ENCODE measurements at places on chromosomes 4 and X.

DNA sequence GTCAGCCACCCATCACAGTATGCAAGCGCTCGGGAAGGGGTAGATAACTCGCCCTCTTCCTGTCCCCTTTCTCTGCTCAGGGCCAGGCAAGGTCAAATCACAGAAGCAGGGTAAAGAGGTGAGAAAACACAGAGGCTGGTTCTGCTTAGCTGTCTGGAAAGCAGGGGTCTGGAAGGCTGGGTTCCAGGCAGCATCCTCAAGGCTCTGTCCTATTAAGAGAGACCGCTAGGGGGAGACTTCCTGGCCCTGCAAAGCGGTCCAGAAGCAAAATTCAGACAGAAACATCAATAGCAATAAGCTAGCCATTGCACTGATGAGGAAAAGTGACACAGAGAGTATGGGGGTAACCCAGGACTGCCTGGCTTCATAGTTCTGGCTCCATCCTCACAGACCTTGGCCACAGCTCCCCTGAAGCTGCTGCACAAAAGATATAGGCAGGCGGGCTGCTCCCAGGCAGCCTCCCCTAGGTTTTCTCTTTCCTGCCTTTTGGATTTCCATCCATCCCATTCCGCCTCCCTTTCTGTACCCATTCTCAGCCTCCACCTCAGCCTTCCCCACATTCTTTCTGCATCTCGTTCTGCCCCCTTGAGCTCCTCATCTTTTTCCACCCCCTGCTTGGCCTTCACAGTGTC, 308.5 kb downstream of the EVC2 start:
- DNase-seq: no peak

DNA sequence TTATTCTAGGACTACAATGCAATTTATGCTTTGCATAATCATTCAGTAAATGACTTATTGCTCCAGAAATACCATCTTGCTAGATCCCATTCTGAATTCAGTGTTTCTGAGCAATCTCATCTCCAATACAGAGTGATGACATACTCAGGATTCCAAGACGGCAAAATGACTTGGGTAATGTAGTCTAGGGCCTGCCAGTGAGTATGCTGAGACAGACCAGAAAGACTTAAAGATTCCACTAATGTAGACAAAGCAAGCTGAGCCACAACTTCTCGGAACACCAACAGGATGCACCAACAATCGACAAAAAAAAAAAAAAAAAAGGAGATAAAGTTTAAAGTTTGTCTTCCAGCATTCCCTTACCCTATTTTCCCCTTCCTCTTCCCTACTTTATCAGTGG, 919 bp upstream of the SEC24B start:
- no peak for DNase-seq

DNA sequence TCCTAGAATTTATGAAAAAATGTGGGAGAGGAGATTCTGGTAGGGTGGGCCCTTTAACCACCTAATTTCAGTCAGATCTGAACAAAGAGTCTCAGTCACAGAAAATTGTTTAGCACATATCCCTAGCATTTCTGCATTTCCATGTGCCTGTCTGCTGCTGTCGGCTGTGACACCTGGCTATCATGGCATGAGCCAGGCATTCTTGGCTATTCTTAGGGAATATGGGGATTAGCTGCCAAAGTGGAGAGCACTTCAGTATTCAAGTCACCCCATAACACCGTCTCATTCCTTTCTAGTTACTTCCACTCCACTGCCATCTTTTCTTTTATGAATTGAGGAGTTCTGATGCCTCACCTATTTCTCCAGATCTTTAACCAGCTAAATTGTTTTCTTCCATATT, 211.5 kb downstream of the FRAS1 start:
- no peak for DNase-seq

DNA sequence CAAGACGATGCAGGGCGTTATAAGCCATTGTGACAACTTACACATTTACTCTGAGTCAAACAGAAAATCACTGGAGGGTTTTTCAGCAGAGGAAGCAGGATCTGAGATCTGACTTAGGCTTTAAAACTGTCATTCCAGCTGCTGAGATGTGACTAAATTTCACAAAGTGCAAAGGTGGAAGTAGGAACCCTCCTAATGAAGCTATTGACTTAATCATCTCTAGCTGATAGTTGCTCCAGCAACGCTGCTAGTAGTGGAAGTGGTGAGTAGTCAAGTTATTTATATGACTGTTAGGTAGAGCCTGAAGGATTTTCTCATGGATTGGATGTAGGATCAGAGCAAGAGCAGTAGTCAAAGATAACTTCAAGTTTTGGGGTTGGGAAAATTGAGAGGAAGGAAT, 218.6 kb downstream of the GRID2 start:
- no peak for DNase-seq

DNA sequence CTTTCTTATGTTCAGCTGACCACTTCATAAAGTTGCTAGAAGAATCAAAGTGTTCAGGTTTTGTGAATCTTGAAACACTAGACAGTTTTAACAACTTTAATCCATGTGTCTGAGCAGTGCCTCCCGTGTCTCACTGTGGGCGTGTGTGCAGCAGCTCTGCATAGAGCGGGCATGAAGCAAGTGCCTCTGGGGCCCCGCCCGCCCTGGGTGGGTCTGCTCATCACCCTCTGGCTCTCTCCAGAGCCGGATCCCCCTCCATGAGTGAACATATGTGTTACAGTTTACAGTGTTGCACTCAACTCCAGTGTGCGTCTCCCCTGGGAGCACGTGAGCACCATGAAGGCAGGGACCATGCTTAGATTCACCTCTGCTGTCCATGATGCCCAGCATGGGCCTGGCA, 37.6 kb upstream of the CRMP1 start:
- no peak for DNase-seq

GRCh38 chr4:56786955-56787354, 34.5 kb downstream of the SPINK2 start:
- DNase-seq: no peak

- DNase-seq: no peak
Observed at GRCh38 chrX:113269203-113269602, 428.6 kb upstream of the AMOT start.

- DNase-seq: no peak
Observed at GRCh38 chr4:41613821-41614220, 75.9 kb downstream of the LIMCH1 start.

DNA sequence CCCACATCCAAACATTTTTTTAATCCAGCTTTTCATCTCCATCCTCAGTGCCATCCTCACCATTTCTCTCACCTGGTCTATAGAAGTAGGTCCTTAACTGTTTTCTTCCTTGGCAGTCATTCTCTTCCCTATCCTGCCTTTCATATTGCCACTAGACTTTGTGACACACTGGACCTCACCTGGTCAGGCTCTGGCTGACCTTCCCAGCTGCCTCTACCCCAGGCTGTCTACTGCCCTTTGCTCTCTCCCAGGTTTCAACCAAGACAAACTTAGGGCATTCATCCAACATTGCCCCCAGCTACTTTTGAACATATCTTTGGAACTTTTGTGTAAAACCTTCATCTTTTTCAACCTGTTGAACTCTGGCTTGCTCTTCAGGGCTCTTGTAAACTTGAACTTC, 39.8 kb downstream of the TRAPPC11 start:
- no peak for DNase-seq

DNA sequence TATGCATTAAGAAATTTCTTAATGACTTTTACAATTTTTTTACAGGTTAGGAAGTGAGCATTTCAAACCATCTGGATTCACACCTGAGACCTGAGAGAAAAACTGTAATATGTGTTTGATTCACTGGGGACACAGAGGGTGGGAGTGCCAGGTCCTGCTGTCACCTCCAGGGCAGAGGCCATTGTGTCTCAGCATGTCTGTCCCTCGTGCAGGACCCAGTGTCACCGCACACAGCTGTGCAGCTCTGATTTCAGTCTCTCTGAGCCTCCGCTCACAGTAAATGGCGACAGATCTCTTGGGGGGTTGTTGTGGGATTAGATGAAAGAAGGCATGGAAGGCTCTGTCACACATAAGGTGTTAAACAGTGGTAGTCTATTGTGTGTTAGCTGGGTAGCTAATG, 23.0 kb upstream of the CLDN24 start:
- DNase-seq: no peak

- DNase-seq: no peak
Observed at GRCh38 chr4:4666693-4667621, 125.1 kb upstream of the STX18 start.

DNA sequence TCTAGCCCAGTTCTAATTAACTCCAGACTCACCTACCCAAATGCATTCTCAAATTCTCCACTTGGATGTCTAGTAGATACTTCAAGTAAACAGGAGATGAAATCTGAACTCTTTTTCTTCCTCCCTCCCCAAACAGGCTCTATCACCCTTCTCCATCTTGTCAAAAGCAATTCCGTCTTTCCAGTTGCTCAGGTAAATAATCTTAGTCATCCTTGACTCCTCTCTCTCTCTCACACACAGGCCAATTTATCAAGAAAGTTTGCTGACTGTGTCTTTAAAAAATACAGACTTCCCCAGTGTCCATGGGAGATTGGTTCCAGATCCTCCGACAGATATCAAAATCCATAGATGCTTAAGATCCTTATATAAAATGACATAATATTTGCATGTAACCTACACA, 12.9 kb downstream of the TXK start:
- DNase-seq: no peak

GRCh38 chr4:140691369-140691768, 64.8 kb downstream of the TBC1D9 start:
- DNase-seq: no peak

- no peak for DNase-seq
Observed at GRCh38 chrX:72314881-72315280, 9.2 kb upstream of the CITED1 start.

GRCh38 chr4:38160487-38161207, 200.4 kb downstream of the PTTG2 start:
- DNase-seq: no peak
